Activated CD8-positive, alpha-beta memory T cell treated with anti-CD3 and anti-CD28 coated beads, Interleukin-2, amount 10 ng/mL, durations not matched to agents 7 days and 5 days (primary cell): ENCODE measurements at places on chromosomes 11 and 22.

GRCh38 chr11:261624-262023, 16.6 kb upstream of the NLRP6 start:
- no peaks in the 10 kb centered on the region for H3K36me3 ChIP-seq
- peaks cover 2% of the 10 kb centered on the region for H3K27me3 ChIP-seq
- H3K27ac ChIP-seq = no peak overlapping the region
- DNase-seq = no peak
- no peak overlapping the region for H3K4me3 ChIP-seq

GRCh38 chr11:34601085-34601444, 19.8 kb upstream of the EHF start:
- H3K4me3 ChIP-seq = no peak overlapping the region
- no peak for DNase-seq
- H3K27me3 ChIP-seq = peaks cover 32% of the 10 kb centered on the region

- peaks cover 5% of the 10 kb centered on the region for H3K36me3 ChIP-seq
- DNase-seq = no peak
- no peak overlapping the region for H3K4me3 ChIP-seq
- H3K27ac ChIP-seq = no peak overlapping the region
- peaks cover 33% of the 10 kb centered on the region for H3K4me1 ChIP-seq
These were observed 10.8 kb downstream of the CRYBA4 start for GRCh38 chr22:26632422-26633155.

- peak overlapping the region; percentile 56 for H3K27ac ChIP-seq
- peaks cover 21% of the 10 kb centered on the region for H3K27me3 ChIP-seq
- H3K36me3 ChIP-seq = no peaks in the 10 kb centered on the region
- peaks cover 30% of the 10 kb centered on the region for H3K4me1 ChIP-seq
- peak overlapping the region; percentile 16 for H3K4me3 ChIP-seq
- peak; percentile 91 for DNase-seq
These were observed 3.9 kb upstream of the CRY2 start for GRCh38 chr11:45843158-45843924.

DNA sequence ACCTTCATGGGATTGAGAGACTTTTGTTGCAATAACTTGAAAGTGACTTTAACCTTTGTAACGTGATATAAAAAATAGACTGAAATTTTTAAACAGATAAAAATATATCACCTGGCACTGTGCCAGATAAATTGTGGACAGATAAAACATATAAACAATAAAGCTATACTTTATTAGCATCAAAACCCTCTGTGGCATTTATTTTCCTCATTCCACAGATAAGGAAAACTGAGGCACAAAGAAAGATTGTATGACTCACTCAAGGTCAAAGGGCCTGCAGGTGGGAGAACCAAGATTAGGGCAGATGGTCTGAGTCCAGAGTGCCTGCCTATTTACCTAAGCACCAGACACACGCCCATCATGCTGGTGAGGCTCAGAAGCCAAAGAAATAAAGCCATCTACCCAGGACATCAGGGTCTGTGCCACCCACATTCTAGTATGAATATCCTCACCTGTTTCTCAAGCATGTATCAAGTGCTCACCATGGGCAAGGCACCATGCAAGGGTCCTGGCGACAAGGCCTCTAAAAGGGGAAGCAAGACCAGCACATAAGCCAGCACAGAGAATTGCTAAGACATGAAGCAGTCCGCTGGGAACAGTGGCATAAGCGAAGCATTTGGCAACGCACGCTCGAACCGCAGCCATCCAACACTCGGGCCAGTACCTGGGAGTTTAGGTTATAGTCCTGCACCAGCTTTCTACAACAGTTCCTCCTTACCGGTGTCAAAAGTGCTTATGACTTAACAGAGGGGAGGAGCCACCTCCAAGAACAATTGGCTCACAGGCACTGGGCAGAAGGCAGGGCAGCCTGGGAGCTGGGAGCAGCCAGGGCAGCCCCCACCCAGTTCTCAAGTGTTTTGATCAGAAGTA, 17.6 kb downstream of the MYH9 start:
- no peaks in the 10 kb centered on the region for H3K27me3 ChIP-seq
- DNase-seq = no peak
- H3K36me3 ChIP-seq = peaks cover 50% of the 10 kb centered on the region
- peak overlapping the region; percentile 68 for H3K4me3 ChIP-seq
- H3K4me1 ChIP-seq = peaks cover 96% of the 10 kb centered on the region
- H3K27ac ChIP-seq = peak overlapping the region; percentile 84

DNA sequence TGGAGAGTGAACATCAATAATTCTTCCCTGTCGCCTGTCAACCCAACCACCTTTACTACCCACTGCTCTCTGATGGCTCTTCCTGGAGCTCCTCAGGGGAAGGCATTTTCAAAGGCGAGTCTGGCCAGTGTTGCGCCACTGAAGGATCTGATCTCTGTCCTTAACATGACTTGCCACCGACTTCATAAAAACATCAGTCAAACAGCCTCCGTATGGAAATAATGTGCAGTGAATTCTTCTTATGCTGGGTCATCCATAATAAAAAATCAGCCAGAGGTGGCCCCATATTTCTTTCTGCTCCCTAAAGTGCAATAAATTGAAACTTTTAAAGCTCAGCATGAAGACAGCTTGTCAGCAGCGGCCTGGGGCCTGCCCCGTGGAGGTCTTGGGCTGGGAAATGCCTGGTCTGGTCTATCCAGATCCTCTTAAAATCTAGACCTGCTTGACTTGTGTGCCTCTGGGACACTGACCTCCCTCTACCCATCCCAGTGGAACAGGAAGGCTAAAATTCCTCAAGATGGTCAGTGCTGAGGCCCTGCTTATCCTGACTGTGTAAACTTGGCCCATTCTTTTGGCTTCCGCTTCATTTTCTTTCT, 199.5 kb downstream of the MYO18B start:
- DNase-seq = no peak
- H3K4me1 ChIP-seq = no peaks in the 10 kb centered on the region
- H3K27me3 ChIP-seq = peaks cover 10% of the 10 kb centered on the region
- no peak overlapping the region for H3K27ac ChIP-seq
- no peak overlapping the region for H3K4me3 ChIP-seq
